Left colon (tissue), 2 donors: ENCODE measurements at places on chromosomes 2 and 18.

DNA sequence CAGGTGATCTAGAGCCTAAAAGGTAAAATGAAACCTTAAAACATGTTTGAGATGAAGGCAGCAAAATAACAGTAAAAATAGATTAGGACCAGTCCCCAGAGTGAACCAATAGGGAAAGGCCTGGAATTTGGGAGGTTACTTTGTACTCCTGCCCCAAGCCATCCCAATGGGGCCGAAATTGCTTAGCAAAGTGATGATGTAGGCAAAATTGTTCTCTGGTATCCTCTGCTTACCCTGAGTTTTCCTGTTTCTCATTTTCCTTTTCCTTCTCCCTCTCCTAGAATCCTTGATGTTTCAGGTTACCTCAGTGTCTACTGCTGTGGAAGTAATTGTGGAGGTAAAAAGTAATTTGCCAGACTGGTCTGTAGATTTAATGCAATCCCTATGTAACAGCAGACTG is 92.9 kb downstream of the TRABD2A start:
- no peak for DNase-seq

- DNase-seq: no peak
These were observed 97.5 kb downstream of the STPG4 start for GRCh38 chr2:47057687-47058002.

DNA sequence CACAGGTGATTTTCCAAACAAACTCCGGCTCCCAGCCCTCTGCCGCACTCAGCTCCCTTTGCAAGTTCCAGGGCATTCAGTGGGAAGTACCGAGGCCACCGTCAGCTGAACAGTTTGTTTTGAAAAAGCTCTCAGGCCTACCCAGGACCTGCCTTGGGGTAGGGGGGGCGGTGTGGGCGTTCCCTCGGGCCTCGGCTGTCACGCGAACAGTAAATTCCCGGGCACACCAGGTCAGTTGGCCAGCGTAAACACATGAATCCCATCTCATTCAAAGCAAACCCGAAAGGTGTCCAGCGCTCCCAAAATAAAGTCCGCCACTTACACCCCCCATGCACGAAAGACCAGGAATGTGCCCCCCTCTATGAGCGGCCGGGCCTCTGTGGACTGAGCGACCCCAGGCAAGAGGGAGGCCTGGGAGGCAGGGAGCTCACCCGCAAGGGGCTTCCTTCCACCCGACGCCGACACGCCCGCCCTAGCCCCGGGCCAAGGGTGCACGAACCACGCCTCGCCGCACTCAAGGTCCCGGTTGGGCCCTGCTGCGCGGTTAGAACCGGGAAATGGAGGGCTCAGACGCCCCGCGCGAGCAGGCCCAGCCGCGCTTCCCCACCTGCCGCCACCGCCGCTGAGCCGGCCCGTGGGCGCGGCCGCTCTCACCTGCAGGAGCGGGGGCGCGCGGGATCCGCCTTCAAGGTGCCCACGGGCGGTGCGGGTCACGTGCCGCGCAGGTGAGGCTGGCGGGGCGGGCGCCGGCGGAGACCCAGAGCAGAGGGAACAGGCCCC is at the start of gene WDSUB1:
TSS of gene WDSUB1 (minus strand) at position 775 of the 780 bp plus-strand sequence. CDS start 3,634 bp downstream, outside the sequence.
- DNase-seq: peak; percentile 79

DNA sequence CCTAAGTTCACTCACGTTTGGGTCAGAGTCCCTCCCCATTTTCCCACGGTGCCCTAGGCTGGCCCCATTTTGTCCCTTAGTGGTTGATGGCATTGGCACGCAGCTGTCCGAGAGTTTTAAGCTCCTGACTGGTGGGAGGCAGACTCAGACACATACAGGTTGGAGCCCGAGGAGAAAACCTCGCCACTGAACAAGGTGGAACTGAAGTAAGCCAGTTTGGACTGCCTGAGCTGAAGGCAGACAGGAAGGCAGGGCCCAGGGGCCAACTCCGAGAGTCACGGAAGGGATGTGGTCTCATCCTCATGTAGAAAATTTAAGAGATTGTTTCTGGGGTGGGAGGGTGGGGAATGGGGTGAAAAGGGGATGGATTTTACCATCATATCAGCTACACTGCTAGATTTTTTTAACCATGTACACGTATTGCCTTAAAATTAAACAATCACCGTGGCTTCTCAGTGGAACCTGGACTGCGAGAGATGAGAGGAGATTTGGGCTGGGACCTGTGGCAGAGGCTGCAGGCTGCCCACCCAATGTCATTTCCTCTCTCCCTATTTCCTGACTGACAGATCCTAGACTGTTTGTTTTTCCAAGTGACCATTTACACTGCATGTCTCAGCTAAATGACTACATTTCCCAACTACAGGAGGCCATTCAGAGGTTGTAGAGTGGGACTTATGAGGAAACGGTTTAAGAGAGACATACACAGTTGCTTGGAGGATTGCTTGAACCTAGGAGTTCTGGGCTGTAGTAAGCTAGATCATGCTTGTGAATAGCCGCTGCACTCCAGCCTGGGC is 19.4 kb upstream of the NMUR1 start:
- no peak for DNase-seq

GRCh38 chr2:176637486-176638166 is 368.4 kb downstream of the MTX2 start:
- peak; percentile 62 for DNase-seq

DNA sequence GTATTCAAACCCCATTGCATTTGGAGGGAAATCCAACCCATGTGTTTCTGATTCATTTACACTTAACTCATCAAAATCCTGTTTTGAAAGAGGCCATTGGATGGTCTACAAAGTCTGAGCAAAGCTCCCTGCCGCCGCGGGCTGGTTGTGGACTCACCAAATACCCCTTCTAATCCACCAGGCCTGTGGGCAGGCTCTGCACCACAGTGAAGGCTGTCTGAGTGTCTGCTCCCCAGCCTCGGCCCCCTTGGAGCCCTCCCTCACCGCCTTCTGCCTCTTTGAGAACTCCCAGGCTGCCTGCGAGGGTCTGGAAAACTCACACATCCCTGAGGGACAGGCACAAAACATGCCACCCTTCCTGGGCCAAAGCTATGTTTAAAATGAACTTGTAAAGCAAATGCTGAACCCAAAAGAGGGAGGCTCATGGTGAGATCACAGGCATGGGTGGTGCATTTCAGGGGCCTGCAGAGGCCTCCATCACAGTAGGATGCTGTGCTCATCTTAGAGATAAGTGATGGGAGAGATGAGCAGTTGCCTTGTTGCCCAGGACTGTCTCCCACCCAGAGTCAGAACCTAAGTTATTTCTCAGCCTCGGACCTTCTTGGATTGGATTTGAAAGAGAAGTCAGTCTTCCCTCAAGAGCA is 225.0 kb downstream of the CYP26B1 start:
- DNase-seq: no peak

DNA sequence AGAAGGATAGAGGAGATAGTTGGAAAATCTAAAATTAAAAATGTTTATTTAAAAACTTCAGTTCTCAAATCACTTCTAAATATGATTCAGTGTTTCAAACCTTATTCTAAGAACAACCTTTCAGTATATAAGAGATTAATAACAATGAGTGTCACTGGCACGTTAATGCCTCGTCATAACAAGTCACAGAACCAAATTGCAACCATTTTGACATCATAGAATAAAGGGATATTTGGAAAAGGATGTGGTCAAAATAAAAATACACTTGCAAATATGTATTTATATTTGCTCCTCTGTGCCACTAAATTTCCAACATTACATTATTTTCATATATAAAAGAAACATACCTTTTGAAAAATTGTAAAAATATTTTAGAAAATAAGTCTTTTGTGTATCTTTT is 1090.6 kb downstream of the SUCLG1 start:
- DNase-seq: no peak

DNA sequence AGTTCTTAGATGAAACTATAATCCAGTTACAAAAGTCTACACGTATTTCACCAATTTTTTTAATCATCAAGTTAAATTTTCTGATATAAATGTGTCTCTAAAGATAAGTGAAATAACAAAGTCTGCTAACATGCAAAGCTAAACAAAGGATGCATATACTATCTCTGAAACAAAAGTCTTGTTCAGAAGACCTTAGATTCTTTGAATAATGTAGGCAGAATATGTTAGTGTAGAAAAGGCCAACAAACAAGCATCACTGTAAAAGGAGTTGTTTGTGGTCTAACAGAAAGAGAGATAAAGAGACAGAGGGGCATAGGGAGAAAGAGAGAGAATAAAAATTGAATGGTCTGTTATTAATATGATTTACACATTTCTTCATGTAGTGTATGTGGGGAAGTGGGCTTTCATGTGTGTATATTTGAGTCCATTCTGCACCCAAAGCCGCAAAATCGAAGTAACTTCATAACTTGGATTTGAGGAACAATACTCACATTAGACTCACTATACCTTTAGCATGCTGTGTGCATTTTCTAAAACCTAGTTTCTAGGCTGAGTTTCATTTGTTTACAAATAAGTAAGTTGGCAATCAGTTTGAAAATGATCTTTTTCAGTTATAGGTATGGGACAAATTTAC is 734.8 kb upstream of the REG3G start:
- no peak for DNase-seq

GRCh38 chr2:116073731-116074130 is 1631.3 kb downstream of the DPP10 start:
- DNase-seq: no peak
